ENCODE measurements at places on chromosomes 16 and 17. TPM values are rescaled to one million over a fixed set of nuclear protein-coding genes. Genes with fewer than 3 reads are reported as not detected.

The SLC47A1 gene
- 0.14 TPM for total RNA-seq

The TPSB2 gene
- not detected for total RNA-seq

The ACSM2A gene
- total RNA-seq: not detected

The CWC25 gene
- total RNA-seq: 13.9 TPM

The NOXO1 gene
- 0.44 TPM for total RNA-seq

The C16orf86 gene
- total RNA-seq: 2.3 TPM

The TRAPPC1 gene
- total RNA-seq: 68.7 TPM

The CRISPLD2 gene
- 127 TPM for total RNA-seq

The RFWD3 gene
- 61.6 TPM for total RNA-seq

The NLRC3 gene
- total RNA-seq: not detected
